ENCODE measurements at places on chromosomes 2 and 18.

GRCh38 chr2:66439812-66440542 lies 5.1 kb downstream of the MEIS1 start:
- DNase-seq: peak; percentile 55

DNA sequence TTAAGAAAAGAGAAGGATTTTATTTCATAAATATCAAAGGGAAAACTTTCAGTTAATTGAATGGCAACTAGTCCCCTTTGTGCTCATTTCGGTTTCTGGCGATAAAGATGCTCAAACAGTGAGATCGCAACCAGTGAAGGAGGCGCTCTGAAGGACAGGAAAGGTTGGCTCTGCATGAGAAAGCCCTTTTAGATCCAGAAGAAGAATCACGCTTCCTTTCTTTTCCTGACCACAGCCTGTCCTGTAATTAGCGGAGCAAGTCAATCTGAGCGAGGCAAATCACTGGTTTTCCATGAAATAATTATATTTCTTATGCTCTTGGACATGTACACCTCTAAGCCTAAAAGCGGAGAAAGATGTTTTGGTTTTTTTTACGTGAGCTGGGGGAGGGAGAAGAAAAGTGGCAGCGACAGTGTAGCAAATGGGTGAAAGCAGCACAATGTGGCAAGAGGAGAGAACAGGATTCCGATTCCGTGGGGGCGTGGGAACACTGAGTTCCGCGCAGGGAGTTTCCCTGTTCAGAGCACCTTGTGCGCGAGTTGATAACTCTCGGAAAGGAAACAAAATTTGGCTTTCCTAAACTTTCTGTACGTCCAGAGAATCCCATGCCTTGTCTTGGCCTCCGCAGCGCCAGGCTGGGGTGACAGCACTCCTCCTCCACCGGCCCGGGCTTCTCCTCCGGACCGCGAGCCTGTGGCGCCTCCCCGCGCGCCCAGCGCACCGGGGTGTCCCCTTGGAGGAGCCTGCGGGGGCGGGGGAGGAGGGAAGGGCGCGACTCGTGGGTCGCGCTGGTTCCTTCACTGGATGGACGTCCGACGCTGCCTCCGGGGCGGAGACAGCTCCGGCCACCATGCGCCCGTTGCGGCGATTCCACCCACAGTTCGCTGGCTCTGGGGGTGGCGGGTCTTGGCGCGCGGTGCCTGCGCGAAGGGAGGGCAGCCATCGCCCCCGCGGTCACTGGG lies 620 bp upstream of the SLC9A2 start:
- DNase-seq: no peak

DNA sequence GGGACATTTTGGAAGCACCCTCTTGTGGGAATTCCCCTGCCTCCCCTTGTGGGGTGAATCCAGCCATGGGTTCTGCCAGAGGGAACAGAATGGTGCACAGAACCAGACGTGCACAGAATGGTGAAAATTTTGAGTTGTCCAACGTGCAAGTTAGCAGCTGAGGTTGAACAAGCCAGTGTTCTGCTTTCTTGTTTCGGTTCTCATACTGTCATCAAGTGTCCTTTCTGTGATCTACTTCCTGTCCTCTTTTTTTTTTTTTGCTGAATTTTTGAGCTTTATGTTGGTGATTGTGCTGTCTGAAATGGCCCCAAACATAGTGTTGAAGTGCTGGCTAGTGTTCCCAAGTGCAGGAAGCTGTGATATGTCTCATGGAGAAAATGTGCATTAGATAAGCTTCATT lies 21.5 kb upstream of the REEP1 start:
- no peak for DNase-seq

GRCh38 chr2:53768242-53768542 lies 588 bp downstream of the CHAC2 start:
- no peak for DNase-seq

- no peak for DNase-seq
These were observed 9.0 kb downstream of the EPB41L3 start for GRCh38 chr18:5534845-5535244.

GRCh38 chr2:108932736-108933332 lies 56.2 kb downstream of the EDAR start:
- no peak for DNase-seq

DNA sequence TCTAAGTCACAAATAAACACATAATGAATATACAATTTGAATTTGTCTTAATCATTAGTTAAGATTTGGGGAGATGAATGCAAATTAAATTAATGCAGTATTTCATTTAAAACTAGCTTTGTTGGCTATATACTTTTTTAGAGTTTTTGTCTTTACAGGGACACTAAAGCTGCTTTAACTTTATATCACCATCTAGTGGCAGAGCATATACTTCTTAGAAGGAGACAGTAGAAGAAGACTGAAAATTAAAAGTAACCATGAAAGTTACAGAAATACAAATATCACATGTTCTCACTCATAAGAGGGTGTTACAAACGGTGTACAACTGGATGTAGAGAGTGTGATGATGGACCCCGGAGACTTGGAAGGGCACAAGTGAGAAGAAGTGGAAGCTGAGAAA lies 268.3 kb upstream of the NETO1 start:
- DNase-seq: no peak

- DNase-seq: no peak
These were observed 18.2 kb downstream of the CDKL4 start for GRCh38 chr2:39225567-39225966.

DNA sequence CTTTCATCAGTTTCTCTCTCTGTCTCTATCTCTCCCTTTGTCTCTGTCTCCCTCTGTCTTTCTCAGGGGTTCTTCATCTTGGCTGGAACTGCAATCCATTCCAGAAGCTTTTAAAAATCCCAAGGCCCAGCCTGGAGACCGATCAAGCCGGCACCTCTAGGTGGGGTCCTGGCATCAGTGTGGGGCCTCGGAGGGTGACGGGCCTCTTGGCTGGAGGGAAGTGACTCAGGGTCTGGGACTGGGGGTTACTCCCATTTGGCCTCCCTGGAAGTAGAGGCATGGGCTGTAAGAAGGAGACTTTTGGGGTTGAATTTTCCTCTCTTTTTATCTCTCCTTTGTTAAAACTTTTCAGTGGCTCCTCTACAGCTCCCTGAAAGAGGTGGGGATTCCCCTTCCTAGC lies 52.8 kb upstream of the OTOF start:
- DNase-seq: no peak

DNA sequence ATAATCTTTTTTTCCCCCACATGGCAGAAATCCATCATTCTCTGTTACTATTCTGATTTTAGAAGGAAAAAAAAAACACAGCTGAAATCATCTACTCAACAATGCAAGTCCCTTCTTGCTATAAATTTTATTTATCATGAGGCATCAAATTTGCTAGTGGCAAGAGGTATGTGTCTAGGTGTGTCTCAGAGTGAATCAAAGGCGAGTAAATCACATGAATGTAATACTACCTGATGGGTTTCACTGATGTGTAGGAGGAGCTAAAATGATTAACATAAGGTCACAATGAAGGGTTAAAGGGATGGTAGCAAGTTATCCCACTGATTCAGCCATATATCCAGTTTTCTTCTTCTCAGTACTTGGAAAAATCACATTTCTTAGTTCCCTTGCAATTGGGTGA lies 24.5 kb upstream of the PELI1 start:
- no peak for DNase-seq

DNA sequence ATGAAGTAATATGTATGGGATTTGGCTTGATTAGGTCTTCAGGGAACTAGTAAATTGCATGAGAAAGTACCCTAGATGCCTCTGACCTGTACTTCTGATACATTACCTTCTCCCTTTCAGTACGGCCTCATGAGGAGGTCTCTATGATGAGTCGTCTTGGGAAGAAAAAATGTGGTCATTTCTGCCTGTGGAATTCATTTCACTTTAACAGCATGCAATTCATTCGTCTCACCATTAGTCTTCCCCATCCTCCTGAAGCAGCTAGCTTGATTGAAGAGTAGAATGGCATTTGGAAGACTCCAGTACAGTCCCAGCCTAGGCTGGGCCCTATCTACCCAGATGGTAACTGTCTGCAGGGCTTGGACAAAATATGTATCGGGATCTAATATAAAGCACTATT lies 52.2 kb downstream of the TMX3 start:
- DNase-seq: no peak

- no peak for DNase-seq
These were observed 6.8 kb downstream of the IL1R2 start for GRCh38 chr2:101998556-101998895.

DNA sequence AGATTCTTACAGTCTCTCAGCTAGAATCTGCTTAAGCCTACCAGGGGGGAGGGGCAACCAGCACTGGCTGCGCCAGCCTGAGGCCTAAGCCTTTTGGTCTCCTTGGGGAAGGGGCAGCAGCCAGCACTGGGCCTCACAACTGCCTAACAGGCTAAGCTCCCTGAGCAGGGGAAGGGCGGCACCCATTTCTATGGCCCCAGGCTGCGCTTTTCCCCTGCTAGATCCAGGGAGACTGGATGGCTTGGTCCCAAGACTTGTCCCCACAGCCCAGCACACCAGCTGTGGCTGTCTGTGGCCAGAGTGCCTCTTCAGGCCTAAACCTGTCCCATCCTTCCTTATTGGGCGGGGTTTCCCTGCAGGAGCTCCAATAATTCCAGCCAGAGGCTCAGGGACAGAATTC lies 1230.3 kb upstream of the CRIM1 start:
- no peak for DNase-seq

- no peak for DNase-seq
These were observed 229.1 kb upstream of the RBBP8 start for GRCh38 chr18:22703883-22704585.

GRCh38 chr18:28916456-28916855 lies 739.5 kb upstream of the CDH2 start:
- no peak for DNase-seq

- DNase-seq: no peak
These were observed 1.6 kb downstream of the OSR1 start for GRCh38 chr2:19356545-19357401.

DNA sequence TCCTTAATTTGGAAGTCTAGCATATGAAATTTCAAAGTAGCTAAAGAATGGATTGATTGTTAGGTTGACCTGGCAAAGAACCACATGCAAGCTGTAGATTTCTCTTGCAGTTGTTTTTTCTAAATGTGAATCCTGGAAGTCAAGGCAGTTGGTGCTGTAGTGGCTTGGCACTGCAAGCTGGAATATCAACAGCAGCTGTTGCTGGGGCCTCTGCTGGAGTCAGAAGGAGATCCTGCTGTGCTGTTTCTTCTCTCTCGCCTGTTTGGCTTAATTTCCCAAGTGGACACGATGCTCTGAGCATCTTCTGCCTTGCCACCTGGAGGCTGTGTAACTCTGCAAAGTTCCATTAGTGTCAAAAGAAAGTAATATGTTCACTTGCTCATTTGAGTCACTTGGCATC lies 12.6 kb downstream of the PIK3C3 start:
- no peak for DNase-seq

- no peak for DNase-seq
These were observed 72.6 kb downstream of the TPGS2 start for GRCh38 chr18:36756242-36756641.

- DNase-seq: no peak
These were observed 4.6 kb upstream of the DSG4 start for GRCh38 chr18:31371989-31372388.

- no peak for DNase-seq
These were observed 71.7 kb downstream of the IKZF2 start for GRCh38 chr2:213079756-213080155.

DNA sequence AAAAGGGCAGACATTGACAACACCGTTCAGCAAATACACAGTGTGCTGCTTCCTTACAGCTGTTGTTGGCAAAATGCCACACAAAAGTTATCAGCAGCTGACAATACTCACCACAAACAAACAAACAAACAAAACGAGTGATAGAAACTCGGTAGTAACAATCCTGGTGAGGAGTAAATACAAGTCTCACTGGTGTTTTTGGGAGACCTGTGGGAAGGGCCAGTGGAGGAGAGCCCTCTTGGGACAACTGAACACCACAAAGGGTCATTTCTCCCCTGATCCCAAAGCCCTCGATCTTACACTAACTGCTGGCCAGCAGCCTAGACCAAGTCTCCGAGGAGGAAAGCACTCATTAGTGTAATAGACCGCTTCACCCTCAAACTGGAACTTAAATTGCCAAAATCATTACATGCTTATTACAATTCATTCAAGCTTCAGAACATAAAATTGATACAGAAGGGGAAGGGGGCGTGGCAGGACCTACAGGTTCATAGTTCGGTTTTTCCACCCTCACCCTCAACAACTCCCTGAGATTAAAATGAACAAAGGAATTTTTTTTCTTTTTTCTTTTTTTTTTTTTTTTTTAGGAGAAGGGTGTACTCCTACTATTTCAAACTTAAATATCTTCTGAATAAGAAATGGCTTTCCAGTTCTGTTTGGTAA lies 5.0 kb downstream of the AP1S3 start:
- DNase-seq: no peak

- DNase-seq: no peak
These were observed 95.4 kb downstream of the AAK1 start for GRCh38 chr2:69547984-69548715.

- no peak for DNase-seq
These were observed 50.6 kb downstream of the SLC16A14 start for GRCh38 chr2:230018153-230018552.

DNA sequence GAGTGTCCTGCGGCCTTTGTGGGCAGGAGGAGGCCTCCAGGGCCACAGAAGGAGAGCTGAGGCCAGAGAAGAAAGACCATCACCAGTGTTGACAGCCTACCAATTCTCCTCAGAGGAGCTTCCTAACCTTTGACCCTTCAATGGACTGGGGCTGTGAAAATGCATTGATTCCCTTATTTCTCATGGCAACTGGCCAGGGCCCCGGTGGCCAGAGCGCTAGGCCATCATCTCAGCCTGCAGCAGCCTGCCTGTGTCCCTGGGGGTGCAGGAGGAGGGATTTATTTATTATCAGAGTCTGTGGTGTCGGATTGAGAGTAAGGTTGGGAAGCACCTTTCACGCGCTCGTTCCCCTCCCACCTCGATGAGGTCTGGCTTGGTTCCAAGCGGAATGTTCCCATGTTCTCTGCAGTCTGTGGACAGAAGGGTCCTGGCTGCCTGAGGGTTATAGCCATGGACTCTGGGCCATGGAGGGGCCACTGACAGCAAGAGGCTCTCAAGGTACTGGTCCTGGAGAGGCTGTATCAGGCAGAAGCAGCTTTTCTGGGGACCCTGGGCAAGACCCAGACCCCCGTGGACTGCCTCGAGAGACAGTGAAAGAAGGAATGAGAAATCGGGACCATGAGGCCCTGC lies 53.8 kb downstream of the CYP27C1 start:
- DNase-seq: no peak

DNA sequence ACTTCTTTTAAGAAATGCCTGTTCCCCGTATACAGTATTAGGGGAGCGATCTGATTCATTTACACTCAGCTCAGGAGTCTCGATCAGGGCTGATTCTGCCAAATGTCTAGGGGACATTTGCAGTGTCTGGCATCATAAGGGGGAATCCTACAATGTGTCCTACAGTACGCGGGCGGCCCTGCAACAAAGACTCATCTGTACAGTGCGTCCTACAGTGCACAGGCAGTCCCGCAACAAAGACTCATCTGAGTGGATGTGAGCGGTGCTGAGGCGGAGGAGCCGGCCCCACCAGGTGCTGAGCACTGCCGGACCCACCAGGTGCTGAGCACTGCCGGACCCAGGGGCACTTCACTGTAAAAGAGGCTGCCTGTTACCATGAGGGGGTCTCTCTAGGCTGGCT lies 102.5 kb downstream of the FAM210A start:
- no peak for DNase-seq
